ENCODE measurements at places on chromosomes 5 and 9. TPM values are rescaled to one million over a fixed set of nuclear protein-coding genes. Genes with fewer than 3 reads are reported as not detected.

DNA sequence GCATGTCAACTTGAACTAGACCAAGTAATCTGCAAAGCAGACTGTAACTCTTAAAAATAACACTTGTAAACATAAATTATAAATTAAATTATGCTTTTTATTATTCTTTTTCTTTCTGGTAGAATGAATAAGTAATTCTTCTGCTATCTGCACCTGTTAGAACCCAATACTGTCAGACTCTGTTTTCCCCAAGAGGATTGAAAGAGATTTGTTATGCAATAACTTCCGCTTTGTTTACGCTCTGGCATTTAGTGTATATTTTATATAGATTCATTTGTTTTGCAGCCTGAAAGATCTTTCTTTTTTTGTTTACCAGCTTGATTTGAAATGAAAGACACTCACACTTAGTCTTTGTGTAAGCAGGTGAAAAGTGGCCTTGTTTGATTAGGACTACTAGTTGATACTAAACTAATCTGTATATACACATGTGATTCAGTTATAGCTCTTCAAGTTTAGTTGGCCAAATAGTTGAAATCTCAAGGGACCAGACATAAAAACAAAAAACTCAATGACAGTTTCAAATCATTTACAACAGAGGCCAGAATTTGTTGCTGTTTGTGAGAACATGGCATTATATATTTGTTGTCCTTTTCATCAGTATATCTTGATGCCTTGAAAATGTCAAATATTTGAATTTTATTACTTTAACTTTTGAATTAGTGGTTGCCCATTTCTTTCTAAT, 155.8 kb downstream of the PBX3 start:
- no peak for DNase-seq

- no peak for DNase-seq
These were observed 159.7 kb downstream of the MUSK start for GRCh38 chr9:110828264-110828663.

The LHX3 gene
- total RNA-seq = not detected

The ACER2 gene
- total RNA-seq = 1.3 TPM

The GOLM1 gene
- 5.5 TPM for total RNA-seq
